Breast epithelium (tissue), 4 donors: ENCODE measurements at places on chromosomes 6 and 20. TPM values are rescaled to one million over a fixed set of nuclear protein-coding genes. Genes with fewer than 3 reads are reported as not detected.

VGLL2 gene
- total RNA-seq, result not detected

MRPL2 gene
- 17.9 TPM for total RNA-seq

POM121L2 gene
- total RNA-seq, result not detected

SLC26A8 gene
- 0.48 TPM for total RNA-seq

TOMM6 gene
- total RNA-seq, result 108 TPM

SLC17A4 gene
- total RNA-seq, result not detected

CYP39A1 gene
- 6.9 TPM for total RNA-seq

ZNF335 gene
- total RNA-seq, result 25.9 TPM

CDC5L gene
- 29.1 TPM for total RNA-seq

GRCh38 chr20:9331707-9332435, 182.5 kb upstream of the LAMP5 start:
- no peak for DNase-seq

DNA sequence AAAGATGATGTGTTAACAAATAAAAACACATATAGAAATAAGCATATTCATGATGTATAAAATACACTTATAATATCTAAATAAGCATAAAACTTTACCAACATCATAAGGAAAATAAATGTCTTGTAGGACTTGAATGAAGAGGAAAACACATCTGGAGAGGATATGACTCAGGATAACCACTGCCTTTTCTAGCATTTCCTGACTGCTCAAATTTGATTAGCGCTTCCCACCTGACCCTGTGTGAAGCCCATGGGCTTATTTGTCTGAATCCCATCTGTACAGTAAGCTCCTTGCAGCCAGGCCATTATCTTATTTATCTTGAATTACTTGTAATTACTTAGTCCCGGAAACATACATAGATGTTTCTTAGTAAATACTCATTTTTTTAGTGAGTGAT, 608.6 kb downstream of the COL12A1 start:
- DNase-seq, result no peak

- DNase-seq, result no peak
Observed at GRCh38 chr20:50450881-50451752, 59.1 kb upstream of the PTPN1 start.

DNA sequence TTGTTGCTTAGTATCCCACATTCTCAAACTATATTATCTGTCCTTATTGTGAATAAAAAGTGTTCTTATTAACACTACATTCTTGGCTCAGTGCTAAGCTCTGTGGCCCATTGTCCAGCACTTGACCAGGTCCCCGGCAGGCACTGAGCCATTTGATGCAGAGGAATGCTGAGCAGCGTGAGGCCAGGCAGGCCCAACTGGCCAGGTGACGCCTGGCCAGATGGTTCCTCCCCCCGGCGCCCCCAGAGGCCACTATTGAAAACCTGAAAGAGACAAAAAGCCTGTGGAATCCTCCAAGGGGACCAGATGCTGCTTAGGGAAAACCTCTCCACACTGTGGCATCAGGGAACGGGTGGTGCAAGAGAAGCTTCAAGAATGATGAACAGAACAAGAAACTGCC, 597.5 kb upstream of the JAG1 start:
- no peak for DNase-seq

DNA sequence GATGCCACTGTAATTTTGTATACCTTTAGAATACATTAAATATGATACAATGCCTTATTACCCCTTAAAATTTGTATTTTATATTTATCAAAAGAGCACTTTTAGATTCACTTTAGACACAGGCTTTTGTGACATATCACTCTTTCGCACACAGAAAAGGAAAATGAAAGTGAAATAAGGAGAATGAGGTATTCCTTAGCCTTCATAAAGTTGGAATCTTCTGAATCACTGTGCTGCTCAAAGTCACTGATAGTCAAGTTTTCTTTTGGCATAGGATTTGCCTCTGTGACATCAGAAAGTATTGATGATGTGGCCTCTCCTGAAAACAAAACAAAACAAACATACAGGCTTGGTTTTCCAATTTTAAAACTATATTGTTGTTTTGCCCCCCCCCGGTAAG, 1097.1 kb downstream of the KIF16B start:
- DNase-seq, result no peak

DNA sequence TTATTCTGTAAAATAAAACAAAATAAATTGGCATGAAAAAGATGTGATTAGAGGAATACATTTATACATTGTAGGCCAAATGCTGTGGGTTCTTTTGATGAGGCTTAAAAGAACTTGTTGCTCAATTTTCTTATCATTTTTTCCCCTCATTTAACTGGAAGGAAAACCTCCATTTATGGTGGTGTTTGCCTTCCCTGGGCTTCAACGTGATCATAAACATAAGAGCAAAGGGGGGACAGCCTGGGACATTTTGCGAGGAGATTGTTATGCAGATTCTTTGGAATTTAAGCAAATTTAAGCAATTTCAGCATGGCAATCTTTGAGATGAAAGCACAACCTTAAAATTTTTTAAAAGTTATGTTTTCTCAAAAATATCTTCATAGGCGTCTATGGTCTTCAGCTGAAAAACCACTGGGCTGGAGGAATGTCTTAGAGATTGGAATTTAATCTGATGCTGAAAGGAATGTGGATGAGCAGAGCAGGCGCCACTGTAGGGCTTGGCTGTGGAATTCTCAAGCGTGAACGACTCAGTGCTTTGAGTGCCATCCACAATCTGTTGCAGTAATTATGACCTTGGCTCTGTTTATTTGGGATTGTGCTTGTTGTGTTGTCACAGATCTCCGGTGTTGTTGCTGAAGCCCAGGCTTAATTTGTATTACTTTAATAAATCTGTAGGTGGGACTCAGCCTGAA, 149.4 kb upstream of the MLIP start:
- DNase-seq, result no peak

DNA sequence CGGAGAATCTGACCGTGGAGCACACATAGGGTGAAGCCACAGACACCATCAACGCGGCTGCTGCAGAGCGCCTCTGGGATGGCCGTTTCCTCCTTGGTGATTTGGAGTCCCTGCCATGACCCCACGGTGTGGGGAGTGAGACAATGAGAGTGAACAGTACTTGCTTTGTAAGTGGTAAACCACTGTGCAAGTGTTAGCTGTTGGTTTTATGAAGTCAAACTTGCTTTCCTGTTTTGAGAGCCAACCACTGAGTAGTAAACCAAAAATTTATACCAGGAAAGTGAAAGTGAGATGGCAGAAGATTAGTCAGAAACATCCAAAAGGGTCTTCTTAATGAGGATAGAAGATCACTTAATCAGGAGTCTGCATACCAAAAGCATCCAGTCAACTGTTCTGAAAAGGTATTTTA, 160.7 kb downstream of the FOXC1 start:
- DNase-seq, result no peak

GRCh38 chr6:54076159-54076789, 35.0 kb upstream of the MLIP start:
- no peak for DNase-seq

DNA sequence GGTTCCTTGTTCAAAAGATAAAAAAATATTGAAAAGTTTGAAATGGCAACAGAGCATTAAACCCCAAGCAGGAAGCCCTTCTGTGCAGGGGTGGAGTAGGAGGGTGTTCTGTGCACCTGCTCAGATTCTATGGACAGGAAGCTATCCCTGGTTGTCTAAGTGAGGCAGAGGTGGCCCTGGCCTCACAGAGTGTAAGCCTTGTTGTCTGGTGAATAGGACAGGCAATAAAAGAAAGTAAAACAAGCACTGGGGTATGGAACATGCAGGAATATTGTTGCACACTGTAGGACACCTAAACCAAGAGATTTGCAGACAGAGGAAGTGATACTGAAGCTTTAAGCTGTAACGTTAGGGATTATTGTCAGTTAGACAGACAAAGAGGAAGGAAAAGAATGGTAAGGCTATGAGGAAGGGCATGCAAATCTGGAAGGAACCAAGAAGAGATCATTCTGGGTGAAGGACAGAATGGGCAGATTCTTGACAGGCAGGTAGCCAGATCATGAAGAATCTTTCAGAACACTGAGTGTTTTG, 66.8 kb downstream of the TBC1D7 start:
- DNase-seq, result no peak

- no peak for DNase-seq
Observed at GRCh38 chr20:25738198-25738597, 41.5 kb upstream of the ZNF337 start.

- no peak for DNase-seq
Observed at GRCh38 chr20:63036291-63036690, 29.5 kb upstream of the BHLHE23 start.

- no peak for DNase-seq
Observed at GRCh38 chr6:149950423-149950822, 8.6 kb downstream of the ULBP2 start.

DNA sequence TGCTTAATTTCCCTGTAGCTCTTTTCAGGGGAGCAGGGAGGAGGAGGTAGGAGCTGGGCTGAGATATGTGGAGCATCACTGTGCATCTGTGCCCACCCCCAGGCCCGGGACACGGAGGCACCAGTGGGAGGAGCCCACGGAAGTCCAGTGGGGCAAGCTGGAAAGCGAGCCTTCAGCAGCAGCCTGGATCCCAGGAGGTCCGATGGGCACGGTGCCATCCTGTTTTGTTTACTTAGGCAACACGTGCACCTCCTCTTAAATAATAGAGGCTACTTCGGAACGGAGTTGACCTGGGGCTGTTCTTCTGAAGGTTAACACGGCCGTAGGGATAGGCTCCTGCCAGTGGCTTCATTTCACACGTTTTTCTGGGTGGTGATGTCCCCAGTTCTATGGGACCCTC, 51.6 kb downstream of the CDH4 start:
- DNase-seq, result no peak

DNA sequence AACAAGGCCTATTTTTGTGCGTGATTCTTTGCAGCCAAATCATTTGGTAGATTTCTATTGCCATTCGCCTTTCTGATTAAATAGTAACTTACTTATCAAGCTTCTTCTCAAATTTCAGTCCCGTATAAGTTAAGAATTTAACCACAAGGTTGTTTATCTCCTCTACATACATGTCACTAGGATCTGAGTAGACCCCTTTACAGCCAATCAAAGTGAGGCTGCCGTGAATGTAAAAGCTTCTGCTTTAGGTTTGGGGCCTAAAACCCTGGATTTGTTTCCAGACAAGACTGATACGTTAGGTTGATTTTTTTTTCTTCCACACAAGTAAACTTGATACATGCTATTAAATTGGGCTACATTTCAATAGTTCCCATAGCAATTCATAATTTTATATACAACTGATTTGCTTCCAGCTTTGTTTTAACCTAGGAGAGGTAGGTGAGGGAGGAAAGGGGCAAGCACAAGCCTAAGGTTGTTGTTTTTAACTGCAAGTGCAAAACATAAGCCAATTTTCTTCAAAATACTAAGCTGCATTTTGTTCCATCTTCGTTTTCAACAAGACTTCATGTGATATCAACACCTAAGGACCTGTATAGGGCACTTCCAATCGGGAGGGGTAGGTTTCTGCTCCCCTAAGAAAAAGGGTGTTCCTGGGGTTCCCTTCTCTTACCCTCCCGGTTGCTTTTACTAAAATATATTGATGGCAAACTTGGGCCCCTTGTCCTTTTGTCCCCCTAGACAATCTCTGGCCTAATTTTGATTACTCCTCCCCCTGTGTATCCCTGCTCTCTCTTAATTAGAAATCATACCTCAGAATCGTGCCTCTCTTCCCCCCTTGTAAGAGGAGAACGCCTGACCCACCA, 1.7 kb downstream of the RANBP9 start:
- no peak for DNase-seq
